ENCODE measurements at places on chromosomes 12 and 14.

- no peak for DNase-seq
Measured at GRCh38 chr12:71556448-71556847, 107.2 kb downstream of the ZFC3H1 start.

GRCh38 chr12:108127654-108128053, 1.4 kb upstream of the WSCD2 start:
- DNase-seq = no peak

- DNase-seq = peak; percentile 79
Measured at GRCh38 chr14:68589447-68590200, 203.2 kb downstream of the ZFP36L1 start.

DNA sequence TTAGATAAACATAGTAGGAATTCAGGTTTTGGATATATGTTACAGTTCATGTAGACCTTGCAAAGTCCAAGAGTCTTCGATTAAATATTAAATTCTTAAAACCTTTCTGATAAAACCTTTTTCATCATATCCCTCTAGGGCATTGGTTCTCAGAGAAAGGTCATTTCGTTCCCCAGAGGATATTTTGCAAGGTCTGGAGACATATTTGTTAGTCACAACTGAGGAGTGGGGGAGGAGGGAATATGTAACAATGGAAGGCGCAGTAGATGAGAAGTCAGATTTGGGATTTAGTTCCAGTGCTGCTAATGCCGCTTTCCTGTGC, 5.3 kb downstream of the TMEM253 start:
- DNase-seq = no peak

DNA sequence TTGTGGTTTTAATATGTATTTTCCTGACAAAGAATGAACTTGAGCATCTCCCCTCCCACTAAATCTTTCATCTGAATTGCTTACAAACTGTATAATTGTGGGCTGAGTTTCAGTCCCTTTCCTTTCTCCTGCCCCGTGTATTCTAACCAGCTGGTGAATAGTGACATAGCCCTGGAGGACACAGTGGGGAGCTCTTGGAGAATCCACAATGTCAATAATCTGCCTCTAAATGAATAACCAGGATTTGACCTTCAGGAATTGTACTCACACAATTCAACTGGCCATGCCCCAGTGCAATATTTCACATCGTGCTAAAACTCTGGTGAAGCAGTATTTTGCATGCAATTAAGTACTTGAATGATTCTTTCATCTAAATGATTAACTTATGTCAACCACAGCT, 177.2 kb downstream of the C12orf42 start:
- DNase-seq = no peak

DNA sequence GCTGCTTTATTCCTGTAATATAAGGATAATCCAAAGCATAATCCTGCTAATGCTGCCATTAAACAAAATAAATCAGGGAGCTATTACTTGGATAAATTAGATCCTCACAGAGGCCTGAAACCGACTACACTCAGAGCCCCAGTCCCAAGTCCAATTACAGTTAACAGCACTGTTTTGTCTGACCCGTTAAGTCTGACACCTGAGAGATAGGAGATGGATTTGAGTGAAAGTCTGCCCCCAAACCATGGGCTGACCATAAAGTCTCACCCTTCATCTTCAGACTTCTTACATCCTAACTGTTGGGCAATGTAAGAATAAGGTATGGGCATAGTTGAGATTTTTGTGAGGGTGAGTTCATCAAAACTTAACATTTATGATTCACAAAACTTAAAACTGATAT, 181.7 kb downstream of the PLCZ1 start:
- DNase-seq = no peak

- DNase-seq = no peak
Measured at GRCh38 chr12:9184276-9184675, 23.9 kb downstream of the PZP start.

- no peak for DNase-seq
Measured at GRCh38 chr14:22252686-22253085, 336.3 kb downstream of the DAD1 start.

GRCh38 chr12:44653861-44654527, 222.1 kb downstream of the NELL2 start:
- DNase-seq = no peak

DNA sequence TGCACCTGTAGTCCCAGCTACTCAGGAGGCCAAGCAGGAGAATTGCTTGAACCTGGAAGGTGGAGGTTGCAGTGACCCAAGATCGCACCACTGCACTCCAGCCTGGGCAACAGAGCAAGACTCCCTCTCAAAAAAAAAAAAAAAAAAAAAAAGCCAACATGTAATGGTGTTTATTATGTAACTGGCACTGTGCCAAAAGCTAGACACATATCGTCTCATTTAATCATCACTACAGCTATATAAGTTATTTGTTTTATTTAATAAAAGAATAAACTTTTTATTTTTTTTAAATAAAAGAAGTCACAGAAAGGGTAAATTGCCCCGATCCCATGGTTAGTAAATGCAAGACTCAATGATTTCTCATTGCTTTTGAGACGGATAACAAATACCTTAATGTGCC, 76.9 kb downstream of the PTCSC3 start:
- no peak for DNase-seq

DNA sequence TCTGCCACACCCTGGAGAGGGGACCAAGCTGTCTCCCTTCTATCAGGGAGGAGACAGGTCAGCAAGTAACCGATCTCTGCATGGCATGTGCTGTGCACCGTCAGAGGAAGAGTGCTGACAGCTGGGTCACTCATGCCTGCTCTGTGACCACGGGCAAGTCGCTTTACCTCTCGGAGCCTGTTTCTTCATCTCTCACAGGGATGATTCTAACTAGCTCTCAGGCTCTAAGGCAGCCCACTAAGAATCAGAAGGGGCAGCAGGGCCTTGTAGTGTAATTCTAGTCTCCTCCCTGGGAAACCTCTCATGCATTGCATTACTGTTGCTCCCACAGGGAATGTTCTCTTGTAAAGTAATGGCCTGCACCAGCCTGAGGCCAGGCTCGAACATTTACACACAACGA, 11.9 kb downstream of the CD9 start:
- no peak for DNase-seq

- DNase-seq = no peak
Measured at GRCh38 chr12:23757541-23757962, 191.9 kb downstream of the SOX5 start.

GRCh38 chr12:15584366-15585041, 204.7 kb downstream of the EPS8 start:
- no peak for DNase-seq

DNA sequence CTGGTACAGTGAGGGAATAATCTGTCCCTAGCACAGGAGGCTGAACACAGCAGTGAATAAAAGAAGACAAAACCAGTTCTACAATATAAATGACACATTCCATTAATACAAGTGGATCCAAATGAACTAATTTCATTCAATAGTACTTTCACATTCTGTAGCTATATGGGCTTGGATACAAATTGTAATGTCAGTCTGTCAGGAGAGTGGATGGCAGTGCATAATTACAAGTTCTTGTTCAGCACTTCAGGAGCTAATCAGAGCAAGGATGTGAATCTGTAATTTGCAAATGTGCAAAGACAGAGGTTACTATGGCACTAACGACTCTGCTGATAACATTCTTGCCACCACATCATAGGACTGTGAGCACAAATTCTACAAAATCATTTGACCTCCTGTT, 697.9 kb downstream of the DIO2 start:
- no peak for DNase-seq
